Upper lobe of left lung (tissue), 6 donors: ENCODE measurements at places on chromosomes 1 and 21.

- no peak for DNase-seq
Observed at GRCh38 chr1:8349961-8350360, 32.0 kb downstream of the SLC45A1 start.

- no peak for DNase-seq
Observed at GRCh38 chr1:204126956-204127355, 24.9 kb downstream of the ETNK2 start.

DNA sequence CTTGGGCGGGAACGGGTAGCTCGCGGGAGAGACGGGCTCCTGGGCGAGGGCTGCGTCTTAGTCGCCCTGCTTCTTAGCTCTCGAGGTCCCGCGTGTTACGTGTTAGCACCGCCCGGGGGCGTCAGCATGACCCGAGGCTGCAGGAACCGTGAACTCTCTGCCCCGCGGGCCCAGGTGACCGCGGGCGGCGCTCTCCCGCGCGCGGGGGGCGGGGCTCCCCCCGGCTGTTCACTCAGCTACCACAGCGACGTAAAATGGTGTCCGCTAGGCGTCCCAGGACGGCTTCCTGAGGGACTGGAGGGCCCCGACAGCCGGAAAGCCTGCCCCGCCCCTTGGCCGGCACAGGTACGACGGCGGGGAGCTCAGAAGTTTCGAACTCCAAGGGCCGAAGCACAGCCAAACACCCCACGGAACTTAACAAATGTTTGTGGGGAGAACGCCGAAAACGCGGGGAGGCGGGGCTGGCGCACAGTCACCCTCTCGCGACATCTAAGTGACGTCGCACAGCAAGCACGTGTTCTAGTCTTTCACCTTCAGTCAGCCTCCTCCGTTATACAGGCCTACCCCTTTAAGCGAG lies 780 bp upstream of the RBM15 start:
- peak; percentile 97 for DNase-seq

- no peak for DNase-seq
Observed at GRCh38 chr1:94302497-94302896, 65.1 kb upstream of the ARHGAP29 start.

- no peak for DNase-seq
Observed at GRCh38 chr1:888297-888696, 35.4 kb upstream of the SAMD11 start.

DNA sequence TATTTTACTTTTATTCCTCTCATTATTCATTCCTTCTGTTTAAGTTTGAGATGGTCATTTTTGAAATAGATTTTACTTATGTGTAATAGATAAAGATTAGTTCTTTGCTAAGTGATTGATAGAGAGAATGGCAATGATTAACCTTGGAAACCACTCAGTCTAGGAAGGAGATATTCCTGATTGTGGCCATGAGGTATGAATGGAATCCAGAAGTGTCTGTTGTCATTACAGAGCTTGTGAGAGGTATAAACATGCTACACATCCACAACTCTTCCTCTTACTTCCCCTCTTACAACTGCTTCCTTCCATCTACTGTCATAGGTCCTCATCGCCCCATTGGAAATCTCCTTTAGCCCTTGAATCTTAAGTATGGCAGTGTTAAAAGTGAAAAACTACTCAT lies 988.8 kb upstream of the B3GALT2 start:
- no peak for DNase-seq

- no peak for DNase-seq
Observed at GRCh38 chr1:185886671-185887070, 152.5 kb downstream of the HMCN1 start.

DNA sequence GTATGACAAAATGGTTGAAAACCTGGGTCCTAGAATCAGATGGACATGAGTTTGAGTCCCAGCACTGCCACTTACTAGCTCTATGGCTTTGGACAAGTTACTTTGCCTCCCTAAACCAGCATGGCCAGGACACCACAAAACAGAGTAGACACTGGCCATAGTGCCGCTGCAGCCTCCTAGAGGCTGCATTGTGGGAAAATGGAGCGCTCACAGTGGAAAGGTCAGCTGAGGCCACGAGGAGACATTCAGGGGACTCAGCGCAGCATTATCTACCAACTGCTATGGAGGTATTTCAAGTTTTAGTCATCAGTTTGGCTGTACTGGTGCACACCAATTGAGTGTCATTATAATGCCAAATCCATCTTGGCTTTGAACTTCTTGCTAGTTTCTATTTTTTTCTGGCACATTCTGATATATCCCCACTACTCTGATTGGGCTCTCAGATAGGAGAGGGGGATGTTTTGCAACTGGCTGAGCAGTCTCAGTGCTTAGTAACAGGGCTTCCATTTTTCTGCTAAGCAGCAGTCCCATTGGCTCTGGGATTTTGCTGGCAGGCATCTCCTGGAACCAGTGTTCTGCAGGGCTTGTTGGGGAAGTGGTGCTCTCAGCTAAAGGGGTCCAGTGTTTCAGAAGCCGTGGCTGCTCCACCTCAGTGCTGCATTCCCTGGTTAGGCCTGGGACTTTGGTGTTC lies 16.2 kb downstream of the NT5C1A start:
- no peak for DNase-seq
